ENCODE measurements at places on chromosomes 4 and X.

DNA sequence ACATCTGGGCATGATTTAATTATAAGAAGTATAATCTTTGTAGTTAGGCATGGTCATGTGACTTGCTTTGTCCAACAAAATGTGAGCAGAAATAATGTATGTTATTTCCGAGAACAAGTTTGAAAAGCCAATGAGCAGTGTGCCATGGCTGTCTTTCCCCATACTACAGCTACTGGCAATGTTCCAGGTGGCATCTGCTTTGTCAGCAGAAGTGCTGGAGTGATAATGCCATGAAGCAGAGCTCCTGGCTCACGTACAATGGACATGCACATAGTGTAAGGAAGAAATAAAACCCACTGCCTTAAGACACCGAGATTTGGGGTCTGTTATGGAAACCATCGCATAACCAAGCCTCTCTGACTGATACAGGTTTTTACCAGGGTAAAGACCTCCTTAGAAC is 212.6 kb upstream of the RASGEF1B start:
- DNase-seq, result no peak

DNA sequence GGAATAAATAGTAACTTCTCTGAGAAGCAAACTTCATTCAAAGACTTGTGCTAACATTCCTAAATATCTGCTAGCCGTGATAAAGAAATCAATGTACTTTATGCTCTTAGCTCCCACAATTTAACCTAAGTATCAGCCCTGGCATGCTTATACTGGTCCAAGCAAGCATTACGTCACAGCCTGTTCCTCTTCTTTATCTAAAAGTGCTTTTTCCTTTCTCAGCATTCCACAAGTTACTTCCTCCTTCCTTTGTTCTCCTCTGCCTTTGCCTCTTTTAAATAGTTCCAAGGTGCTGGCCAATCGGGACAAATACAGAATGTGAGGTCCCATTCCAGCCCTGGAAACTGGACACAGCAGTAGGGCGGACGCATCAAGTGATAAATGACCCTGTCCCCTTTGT is 249.6 kb downstream of the DHRSX start:
- DNase-seq, result no peak

DNA sequence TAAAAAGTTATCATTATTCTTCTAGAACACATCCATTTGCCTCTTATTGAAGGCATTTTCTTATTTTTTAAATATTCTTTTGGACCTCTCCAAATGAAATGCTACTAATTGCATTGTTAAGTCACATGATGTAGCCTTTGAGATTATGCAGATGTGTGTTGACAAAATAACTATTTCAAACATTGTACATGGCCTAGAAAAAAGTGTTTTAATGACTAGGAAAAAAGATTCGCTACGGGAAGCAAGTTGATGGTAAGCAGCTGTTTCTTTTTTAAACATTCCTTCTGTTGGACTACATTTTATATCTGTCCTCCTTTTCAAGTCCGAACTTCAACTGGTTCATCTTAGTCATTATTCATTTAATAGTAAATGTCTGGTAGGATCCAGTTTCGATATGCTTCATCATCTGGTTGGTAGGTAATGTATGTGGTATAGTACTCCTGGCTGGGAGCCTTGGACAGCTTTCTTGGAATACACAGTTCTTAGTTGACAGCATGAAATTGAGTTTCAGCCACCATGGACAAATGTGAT is 34.3 kb upstream of the GUCY1A1 start:
- no peak for DNase-seq

DNA sequence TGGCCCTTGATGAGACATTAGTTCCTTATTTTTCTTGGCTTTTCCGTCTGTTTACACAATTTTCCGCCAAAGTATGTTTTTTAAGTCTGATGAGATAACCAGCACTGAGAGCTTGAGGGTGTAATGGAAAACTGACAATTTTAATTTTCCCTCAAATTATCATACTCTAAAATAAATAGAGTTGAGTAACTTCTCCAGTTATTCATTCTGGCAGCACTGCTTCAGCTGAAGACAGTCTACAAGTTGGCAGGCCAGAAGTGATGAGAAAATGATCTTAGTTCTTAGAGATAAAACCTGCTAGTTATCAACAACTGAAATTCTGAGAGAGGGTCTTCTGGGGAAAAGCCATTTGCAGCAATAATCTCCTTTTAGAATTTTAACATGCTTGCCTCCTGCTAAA is 241.6 kb upstream of the TET2 start:
- DNase-seq, result no peak

- no peak for DNase-seq
Measured at GRCh38 chrX:45050558-45050957, 150.1 kb downstream of the DIPK2B start.

- no peak for DNase-seq
Measured at GRCh38 chr4:147056940-147057610, 111.4 kb upstream of the TTC29 start.

GRCh38 chr4:74016068-74016467 is 17.6 kb upstream of the CXCL5 start:
- DNase-seq, result no peak

All from activated CD4-positive, CD25-positive, alpha-beta regulatory T cell treated with anti-CD3 and anti-CD28 coated beads, Interleukin-2, amount 50 U/mL, for 16 hours (primary cell).